ENCODE measurements at places on chromosomes 12 and 14. TPM values are rescaled to one million over a fixed set of nuclear protein-coding genes. Genes with fewer than 3 reads are reported as not detected.

DNA sequence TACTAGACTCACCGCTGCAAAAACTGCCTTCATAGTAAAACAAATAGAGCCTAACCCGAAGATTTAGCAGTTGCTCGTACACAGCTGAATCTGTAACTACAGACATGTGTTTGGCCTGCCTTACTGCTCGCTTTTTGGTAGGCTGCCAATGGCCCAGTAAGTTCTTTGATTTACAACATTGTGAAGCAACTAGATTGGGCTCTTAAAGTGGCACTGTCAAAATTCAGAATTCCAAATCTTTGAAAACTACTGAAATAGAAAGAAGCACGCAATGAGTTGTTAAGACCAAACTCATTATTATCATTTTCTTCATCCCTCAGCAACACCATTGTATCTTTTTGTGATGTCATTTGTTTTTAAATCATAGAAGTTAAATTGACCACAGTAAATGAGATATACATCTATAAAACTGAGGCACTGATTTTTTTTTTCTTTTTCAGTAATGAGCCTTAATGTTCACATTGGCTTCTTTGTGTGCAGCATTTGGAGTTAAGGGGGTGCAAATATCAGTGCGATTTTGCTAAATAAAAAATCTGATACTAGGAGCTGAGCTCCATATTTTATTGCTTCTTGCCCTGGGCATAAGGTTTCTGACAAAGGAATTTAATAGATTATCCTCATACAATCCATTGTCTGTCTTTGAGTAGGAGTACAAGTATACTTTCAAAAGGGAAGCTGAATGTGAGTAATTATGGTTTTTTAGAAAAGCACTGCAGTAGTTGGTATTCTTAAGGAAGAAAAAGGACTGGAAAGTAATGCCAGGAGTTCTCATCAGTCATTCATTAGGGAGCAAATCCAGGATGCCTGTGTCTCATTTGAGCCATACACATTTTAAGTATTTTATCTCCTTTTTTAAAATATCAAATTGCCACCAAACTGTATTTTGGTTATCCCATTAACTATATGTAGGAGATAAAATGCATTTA, 138.5 kb downstream of the KICS2 start:
- DNase-seq: no peak

DNA sequence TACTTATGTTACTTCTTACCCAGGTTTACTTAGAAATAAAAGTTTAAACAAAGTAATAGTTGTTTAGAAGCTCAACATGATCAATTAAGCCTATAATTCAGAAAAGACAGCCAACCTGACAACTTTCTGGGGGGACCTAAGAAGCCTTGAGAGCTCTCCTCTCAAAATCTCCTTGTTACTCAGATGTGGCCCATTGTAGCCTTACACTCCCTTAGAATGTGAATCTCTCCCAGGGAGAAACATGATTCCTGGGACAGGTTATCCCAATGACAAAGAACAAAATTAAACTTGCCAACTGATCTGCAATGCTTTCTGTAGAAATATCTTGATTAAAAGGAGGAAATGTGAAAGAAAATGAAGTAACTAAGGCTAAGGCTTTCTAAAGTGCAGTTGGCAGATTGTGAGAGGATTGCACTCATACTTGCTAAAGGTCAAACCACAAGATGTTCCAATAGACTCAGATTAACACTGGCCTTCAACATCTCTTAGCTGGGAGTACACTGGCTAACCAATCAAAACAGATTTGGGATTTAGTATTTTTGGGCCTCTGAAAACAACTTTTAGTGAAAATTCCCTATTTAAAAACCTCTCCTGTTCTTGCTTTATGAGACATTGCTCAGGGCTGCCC, 72.3 kb upstream of the TMX1 start:
- no peak for DNase-seq

DNA sequence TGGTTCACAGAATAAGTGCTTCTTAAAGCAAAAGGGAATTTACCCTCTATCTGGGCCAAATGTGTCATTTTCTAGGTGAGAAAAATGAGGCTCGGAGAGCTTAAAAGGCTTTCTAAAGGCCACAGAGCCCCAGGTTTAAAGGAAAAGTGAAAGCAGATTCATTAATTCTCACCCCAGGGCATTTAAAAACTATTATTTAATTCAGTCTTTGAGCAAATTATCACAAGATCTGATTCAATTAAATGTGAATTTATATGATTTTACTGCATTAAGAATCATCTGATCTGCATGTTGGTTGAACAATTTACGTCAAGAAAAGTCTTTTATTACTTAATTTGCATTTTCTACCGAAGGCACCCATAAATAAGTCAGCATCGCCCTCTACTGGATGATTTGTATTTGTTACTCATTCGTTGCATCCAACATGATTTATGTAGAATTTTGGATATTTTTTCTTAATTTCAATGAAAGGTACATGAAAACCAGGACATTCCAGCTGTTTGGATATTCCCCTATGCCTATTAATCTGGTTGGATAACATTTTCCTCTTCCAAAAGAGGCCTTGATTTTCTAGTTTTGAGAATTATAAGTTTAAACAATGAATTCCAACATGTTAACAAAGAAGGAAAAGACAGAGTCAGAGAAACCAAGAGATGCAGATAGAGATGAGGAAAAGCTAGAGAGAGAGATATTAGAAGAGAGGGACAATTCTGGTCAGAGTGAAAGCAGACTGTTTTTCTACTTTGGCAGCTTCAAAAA, 19.1 kb upstream of the DHRS7 start:
- no peak for DNase-seq

GRCh38 chr14:106174206-106174605, 647.8 kb downstream of the TMEM121 start:
- DNase-seq: no peak

DNA sequence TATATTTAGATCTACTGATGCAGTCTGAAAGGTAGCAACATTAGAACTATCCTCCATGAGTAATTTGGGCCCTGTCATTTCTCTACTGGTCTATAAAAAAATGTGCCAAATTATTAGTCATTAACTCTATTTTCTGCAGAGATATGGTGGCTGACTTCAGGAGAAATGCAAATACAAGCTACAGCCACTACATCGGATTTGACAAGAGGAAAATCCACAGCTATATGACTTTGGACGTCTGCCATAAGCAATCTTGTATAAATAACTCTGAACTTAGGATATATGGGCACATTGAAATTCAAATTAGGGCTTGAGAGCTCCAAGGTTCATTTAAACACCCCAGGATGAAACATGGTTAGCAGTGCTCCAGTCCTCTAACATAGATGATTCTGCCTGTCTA, 983.0 kb upstream of the LRFN5 start:
- DNase-seq: no peak

GRCh38 chr12:65597527-65597926, 226.8 kb upstream of the HMGA2 start:
- no peak for DNase-seq

The SCNN1A gene
- total RNA-seq: 17.1 TPM
